ENCODE measurements at places on chromosomes 7 and 10. TPM values are rescaled to one million over a fixed set of nuclear protein-coding genes. Genes with fewer than 3 reads are reported as not detected.

The GLUD1 gene
- 95.9 TPM for total RNA-seq

The ADRB1 gene
- 1.0 TPM for total RNA-seq

The NPC1L1 gene
- total RNA-seq: 0.11 TPM

The GRM8 gene
- not detected for total RNA-seq

The TDRD1 gene
- 0.20 TPM for total RNA-seq

The TUBAL3 gene
- not detected for total RNA-seq

The FMC1 gene
- 8.0 TPM for total RNA-seq

All from activated naive CD8-positive, alpha-beta T cell treated with anti-CD3 and anti-CD28 coated beads, Interleukin-2, amount 10 ng/mL, durations not matched to agents 7 days and 5 days (primary cell).